ENCODE measurements at places on chromosomes 3 and 15.

DNA sequence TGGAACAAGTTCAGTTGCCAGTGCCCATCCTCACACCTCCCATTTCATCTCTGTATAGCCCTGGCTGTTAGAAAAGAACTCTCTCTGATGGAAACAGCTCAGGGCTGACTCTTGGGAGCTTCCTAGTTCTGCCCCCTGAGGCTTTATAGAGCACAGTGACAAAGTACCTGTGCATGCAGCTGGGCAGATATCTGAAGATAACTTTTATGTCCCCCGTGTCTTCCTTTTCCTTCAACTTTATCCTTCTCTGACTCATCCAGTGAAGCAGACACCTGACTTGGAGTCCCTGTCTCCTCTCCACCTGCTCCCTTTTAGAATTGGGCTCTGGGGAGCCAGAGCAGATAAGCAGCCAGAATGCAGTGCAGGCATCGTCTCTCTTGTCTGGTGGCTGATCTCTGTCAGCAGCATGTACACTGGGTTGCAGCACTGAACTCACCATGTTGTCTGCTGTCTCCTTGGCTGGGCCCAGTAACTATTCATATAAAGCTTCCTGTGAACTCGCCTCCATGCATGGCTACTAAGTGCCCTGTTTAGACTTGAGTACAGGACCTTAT is 53.9 kb upstream of the PLXNA1 start:
- no peak for DNase-seq

- DNase-seq = no peak
Observed at GRCh38 chr15:86193716-86194380, 114.2 kb downstream of the AGBL1 start.

GRCh38 chr15:69753867-69754266 is 301.2 kb downstream of the RPLP1 start:
- DNase-seq = no peak

GRCh38 chr15:68732451-68732850 is 88.2 kb downstream of the ANP32A start:
- DNase-seq = no peak

- no peak for DNase-seq
Observed at GRCh38 chr15:49412797-49413196, 10.2 kb upstream of the FGF7 start.

DNA sequence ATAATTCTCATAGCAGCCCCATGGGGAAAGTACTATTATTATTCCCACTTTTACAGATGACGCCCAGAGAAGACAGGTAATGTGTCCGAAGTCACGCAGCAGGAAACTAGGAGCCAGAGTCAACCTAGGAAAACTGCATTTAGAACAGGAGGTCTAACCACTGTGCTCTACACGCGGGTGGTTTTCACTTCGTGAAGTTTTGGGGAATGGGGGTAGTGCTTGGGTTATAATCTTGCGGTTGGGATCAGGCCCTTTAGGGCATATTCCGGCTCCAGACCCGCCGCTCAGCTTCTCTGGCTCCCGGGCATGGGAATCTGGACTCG is 5.2 kb downstream of the TPM1 start:
- DNase-seq = no peak

- DNase-seq = no peak
Observed at GRCh38 chr3:102105193-102105592, 255.9 kb downstream of the NFKBIZ start.

DNA sequence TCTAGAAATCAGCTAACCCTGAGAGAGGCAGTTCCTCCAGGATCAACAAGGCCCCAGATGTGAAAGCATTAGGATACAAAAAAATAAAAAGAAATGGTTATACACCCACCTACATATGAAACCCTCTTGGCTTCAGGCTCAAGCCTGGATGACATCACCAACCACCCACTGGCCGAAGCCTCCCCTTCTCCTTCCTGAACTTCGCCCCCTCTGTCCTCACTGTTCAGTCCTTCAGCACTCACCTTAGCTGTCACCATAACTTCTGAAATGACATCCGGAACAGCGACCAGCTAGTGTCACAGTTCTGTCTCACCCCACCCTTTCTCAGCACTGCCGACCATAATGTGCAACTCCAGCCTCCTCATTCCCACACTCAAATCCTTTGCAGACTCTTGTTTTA is 98.7 kb downstream of the PLCH1 start:
- no peak for DNase-seq

- DNase-seq = no peak
Observed at GRCh38 chr3:157362348-157362747, 74.3 kb upstream of the PTX3 start.

GRCh38 chr15:40295877-40296560 is 11.7 kb downstream of the PLCB2 start:
- DNase-seq = no peak

- no peak for DNase-seq
Observed at GRCh38 chr15:66115568-66116206, 137.9 kb downstream of the MEGF11 start.

- DNase-seq = no peak
Observed at GRCh38 chr3:111615880-111616279, 20.7 kb upstream of the ZBED2 start.

- DNase-seq = no peak
Observed at GRCh38 chr3:10189557-10190354, 25.0 kb downstream of the IRAK2 start.

DNA sequence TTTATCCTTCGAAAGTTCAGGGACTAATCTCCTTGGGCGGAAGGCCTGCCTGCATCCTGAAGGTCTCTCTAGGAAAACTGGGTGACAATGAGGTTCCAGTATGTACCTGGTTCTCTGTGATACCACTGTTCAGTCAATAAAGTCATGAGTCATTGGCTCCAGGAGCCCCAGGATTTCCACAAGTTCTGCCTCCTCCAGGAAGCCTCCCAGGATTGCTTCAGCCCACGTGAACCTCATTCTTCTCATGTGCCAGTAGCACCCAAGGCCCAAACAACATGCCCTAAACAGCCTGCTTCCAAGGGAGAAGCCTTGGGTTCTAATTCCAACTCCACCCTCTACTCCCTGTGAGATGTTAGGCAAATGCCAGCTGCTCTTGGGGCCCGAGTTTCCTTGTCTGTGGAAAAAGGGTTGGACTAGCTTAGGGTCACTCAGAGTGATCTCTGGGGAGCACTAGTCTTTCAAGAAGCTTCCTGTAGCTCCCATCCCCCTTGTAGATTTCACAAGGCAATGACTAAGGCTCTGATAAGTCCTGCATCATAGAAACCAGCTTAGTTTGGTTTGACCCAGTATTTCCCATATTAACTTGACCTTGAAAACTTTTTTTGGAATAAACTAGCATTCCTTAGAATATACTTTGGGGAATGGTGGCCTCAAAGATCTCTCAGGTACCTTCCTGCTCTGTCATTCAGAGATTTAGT is 118.3 kb upstream of the ATP2B2 start:
- DNase-seq = no peak

DNA sequence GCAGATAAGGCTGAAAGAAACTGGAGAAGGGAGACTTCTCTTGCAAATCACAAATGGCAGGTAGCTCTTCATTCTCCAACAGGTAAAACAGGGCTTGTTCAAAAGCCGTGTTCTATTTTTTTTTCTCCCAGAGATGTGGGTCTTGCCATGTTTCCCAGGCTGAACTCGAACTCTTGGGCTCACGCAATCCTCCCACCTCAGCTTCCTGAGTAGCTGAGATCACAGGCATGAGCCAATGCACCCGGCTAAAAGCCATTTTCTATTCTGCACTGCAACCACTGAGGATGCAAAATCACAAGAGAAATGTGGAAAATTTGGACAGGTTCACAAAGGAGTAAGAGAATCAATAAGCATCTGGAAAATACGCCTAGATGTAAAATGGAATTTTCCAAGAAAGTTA is 19.5 kb downstream of the EIF4E3 start:
- DNase-seq = no peak

DNA sequence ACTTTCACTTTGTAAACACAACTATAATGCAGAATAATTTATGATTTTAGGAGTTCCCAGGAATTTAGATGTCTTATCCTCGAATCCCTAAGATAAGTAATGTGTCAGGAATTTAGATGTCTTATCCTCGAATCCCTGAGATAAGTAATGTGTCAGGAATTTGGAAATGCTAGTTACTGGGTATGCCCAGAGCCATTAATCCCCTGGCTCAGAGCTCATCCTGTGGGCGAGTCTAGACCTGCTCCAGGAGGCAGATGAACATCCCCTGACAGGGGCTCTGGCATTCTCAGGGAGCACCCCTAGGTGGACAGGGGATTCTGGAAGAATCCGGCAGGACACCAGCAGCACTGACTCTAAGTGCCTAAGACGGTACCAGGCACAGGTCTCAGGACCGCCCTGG is 163.3 kb downstream of the ARRDC4 start:
- no peak for DNase-seq

DNA sequence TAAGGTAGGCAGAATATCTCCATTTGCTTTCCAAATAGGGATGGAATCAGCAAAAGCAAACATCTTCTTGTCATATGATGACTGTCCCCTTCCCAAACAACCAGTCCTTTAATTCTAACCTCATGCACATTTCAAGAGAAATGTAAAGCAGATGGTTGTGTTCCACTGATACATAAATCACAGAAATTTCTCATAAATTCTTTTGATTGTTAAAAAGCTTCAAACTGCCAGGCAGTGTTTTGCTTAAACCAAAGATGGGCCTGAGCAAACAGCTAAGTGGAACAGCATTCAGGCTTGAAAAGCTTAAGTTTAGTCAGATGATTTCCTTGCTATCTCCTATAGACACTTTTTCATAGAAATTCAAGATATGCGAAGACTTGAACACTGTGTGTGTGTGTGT is 74.3 kb upstream of the SOX2 start:
- no peak for DNase-seq

DNA sequence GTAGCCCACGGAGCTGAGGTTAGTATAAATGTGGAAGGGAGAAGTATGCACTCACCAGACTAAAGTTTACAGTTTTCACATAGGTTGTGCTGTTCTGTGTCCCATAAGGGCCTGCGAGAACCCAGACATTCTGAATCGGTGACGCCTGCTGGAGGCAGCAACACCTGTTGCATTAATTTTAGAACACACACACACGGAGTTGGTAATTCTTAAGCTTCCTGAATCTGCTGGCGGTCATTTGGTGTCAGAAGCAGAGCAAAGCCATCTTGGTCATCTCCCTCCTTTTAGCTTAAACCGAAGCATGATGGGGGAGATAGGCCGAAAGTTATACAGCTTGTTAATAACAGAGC is 41.1 kb upstream of the AP3B2 start:
- no peak for DNase-seq

DNA sequence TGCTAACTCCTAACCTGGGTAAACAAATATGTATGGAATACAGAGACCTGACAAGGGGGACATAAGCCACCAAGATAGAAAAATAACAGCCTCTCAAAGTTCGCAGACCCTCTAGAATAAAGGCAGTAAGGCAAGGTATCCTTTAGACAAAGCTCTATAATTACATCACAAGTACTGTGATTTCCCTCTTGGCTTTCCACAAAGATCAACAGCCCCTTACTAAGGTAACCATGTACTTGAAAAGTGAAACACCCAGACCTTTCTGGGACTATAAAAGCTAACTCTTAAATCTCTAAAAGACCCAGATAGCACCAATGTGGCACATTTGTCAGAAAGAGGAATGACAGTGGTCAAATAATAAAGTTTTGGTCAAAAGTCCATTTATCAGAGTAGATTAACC is 51.9 kb downstream of the TBL1XR1 start:
- no peak for DNase-seq

GRCh38 chr3:107953722-107954121 is 137.1 kb downstream of the CD47 start:
- no peak for DNase-seq

DNA sequence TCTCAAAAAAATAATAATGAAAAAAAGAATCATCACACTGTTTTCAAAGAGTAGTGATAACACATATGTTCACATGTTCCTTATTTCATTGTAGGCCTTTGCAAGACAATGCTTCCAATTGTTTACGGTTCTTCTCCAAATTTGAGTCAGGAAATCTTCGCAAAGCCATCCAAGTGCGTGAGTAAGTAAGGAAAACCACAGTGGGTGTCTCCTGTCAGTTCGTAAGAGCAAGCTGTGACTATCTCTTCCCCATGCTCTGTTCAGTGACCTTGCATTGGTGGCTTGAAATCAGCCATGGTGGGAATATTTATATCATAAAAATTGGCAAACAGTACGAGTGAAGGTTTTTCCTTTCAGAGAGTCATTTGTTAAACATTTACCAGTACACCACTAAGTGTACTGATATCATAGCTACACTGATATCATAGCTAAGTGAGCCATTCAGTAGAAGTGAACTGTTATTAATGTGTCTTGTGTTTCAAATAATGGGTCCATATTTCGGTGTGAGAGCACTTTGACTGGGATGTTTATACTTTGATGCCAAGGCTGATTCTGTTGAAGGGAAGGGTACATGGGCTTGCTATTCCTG is 187.3 kb downstream of the AGBL1 start:
- no peak for DNase-seq

DNA sequence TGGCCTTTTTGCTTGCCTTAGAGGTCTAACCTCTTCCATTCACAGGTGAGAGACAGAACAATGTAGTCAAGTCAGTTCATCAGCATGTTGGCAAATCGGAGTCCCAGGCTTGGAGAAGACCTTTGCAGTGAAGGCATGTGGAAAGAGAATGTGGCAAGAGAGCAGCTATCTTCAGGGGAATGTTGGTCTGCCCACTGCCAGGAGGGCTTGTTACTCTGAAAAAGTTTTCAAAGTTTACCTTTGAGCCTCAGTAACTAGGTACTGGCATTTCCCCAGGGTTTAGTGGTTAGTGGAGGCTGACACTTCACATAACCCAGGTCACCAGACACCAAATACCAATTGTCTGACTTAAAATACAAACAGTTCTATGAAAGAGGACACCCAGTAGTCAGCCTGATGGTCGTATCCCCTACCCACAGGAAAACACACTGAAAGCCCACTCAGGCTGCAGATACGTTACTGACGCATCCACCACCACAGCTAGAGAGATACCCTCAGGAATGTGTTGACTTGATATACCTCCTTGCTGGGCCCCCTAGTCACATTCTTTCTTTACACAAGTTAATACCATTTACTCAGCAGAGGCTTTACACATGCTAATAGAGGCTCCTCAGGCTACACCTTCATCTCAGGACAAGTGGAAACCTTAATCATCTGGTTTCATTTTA is 9.7 kb upstream of the ARID3B start:
- DNase-seq = no peak

DNA sequence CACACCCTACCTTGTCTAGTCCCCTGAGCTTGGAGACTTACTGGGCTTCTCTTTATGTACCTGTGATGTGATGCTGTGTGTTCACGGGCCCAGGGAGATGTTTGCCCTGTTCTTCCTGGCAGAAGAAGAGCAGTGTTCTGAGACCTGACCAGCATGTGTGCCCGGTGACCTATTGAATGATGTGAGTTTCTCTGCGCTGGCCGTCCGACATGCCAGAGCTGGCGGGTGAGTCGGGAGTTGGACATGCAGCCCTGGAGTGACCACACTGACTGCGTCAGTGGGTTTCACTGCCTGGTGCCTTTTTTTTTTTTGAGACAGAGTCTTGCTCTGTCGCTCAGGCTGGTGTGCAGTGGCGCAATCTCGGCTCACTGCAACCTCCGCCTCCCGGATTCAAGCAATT is 42.3 kb downstream of the CGNL1 start:
- no peak for DNase-seq

- no peak for DNase-seq
Observed at GRCh38 chr3:162437480-162437879, 940.9 kb downstream of the OTOL1 start.

GRCh38 chr15:68463996-68464395 is 32.0 kb upstream of the ITGA11 start:
- DNase-seq = no peak

Measured in stimulated activated CD8-positive, alpha-beta memory T cell treated with anti-CD3 and anti-CD28 coated beads, Interleukin-4, amount 100 ng/mL, for 1 hour (primary cell).